NCI-H1105 treated with DMSO at 0.1 percent for 48 hours (cell line): ENCODE measurements at places on chromosomes 3 and 15.
A peak's percentile ranks its signal among the peaks of the same experiment; 100 is the strongest.

GRCh38 chr3:69458803-69459365 is 73.0 kb upstream of the FRMD4B start:
- DNase-seq = no peak

DNA sequence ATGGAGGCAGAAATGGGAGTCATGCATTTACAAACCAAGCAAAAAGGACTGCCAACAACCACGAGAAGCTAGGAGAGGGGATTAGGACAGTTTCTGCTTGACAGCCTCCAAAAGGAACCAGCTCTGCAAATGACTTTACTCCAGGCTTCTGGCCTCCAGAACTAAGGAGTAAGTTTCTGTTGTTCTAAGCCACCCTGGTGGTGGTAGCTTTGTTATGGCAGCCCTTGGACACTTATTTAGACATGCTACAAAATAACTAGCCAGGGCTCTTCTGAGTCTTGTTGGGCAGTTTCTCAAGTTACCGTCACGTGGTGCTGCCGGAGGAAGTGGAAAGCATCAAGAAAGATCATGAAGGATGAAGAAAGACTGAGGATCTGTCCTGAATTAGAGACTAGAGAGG is 386.5 kb downstream of the LRTM1 start:
- no peak for DNase-seq

GRCh38 chr3:45665101-45665572 is 24.1 kb upstream of the SACM1L start:
- peak; percentile 67 for DNase-seq

DNA sequence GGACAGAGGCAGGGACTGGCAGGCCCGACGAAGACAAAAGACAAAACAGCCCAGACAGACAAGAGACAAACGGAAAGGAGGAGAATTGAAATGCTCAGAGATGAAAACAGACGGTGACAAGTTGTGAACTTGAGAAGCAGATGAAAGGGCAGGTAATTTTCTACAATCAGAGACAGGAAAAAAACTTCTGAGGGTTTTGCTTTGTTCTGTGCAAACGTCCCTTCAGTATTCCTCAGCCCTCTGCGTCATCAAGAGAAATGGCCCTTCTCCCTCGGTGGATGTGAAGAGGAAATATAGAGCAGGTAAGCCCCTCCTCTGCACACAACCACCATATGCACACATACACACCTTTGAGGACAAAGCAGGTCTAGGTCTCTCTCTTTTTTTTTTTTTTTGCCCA is 206.6 kb downstream of the UACA start:
- no peak for DNase-seq

DNA sequence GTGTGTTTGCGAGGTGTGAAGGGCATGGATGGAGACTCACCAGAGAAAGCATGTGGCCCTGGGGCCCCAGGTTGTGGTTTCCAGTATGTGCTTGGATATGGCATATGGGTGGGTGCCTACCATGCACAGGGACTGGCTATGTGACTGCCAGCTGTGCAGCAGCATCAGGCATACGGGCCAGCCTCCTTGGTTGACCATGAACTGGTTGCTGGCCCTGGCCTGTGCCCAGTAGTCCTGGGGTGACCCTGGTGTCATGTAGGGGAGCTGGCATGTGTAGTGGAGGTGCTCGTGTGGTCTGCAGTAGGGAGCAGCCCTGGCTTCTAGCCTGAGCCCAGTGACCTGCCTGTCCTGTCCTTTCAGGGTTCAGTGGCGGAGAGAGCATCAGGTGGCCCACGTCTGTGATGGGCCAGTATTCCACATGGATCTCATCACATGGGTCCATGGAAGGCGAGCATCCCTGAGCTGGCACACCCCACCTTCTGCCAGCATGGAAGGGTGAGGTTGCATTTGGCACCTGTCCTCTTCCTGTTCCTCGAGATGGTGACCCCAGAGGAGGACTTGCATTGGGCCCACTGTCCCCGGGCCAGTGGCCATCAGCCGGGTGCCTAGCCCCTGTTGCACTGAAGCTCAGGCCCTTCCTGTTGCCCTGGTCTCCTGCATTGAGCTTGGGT is 228.9 kb downstream of the SNRPN start:
- DNase-seq = no peak

DNA sequence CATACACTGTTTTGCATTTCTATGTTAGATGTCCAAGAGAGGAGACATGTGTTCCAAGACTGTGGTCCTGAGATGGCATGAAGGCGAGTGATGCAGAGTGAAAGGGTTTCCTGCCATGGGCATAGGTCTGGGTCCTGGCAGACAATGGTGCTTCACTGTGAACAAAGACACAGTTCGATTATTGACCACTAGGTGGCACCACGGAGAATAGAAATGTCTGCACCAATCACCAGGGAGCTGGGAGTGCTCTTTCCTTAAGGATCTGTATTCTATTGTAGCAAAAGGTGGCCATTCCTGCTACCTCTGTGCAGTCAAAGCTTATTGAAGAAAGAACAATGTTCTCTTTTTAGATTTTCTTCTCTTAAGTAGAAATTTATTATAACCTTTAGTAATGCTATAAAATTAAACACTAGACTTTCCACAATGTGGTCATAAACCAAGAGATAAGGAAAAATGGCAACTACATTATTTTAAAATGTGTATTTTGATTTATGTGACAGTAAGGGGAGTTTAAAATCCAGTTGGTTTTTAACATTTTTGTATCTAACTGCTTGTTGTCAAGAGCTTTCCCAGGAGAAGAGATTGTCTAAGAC is 88.7 kb downstream of the GABRG3 start:
- peak; percentile 13 for DNase-seq

GRCh38 chr3:101138817-101139216 is 145.6 kb upstream of the ABI3BP start:
- DNase-seq = no peak

DNA sequence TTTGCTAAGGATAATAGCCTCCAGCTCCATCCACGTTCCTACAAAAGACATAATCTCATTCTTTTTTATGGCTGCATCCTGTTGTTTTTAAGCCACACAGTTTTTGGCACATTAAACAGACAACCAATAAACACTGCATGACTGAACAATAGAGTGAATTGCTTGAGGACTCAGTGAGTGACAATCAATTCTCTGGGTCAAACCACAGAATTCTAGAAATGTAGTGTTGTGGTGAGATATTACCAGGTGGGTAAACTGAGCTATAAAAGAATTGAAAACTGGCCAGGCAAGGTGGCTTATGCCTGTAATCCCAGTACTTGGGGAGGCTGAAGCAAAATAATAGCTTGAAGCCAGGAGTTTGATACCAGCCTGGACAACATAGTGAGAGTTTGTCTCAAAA is 154.7 kb upstream of the CADPS start:
- no peak for DNase-seq

- no peak for DNase-seq
Measured at GRCh38 chr3:195900436-195901355, 7.7 kb downstream of the TNK2 start.

GRCh38 chr3:63863150-63864007 is at the start of the genes ATXN7 and THOC7:
TSS of gene ATXN7 (plus strand) at chr3:63863867. CDS start at chr3:63912599, 48,732 bp downstream.
TSS of gene THOC7 (minus strand) at chr3:63863805. CDS start at chr3:63863790, 15 bp downstream.
- DNase-seq = peak; percentile 9

- no peak for DNase-seq
Measured at GRCh38 chr3:22361521-22361920, 610.5 kb upstream of the ZNF385D start.

DNA sequence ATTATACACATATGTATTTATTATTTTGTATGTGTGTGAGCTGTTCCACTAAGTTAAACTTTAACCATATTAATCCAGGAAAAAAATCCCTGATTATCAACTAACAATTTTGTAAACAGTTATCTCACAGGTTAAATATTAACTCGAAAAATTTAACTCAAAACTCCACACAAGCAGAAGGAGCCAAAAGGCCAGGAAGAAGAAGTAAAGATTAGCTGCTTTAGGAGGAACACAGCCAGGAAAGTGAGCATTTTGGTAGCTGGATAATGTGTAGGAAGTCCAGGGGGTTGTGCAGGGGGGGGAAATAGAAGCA is 425.0 kb downstream of the TIGIT start:
- no peak for DNase-seq

DNA sequence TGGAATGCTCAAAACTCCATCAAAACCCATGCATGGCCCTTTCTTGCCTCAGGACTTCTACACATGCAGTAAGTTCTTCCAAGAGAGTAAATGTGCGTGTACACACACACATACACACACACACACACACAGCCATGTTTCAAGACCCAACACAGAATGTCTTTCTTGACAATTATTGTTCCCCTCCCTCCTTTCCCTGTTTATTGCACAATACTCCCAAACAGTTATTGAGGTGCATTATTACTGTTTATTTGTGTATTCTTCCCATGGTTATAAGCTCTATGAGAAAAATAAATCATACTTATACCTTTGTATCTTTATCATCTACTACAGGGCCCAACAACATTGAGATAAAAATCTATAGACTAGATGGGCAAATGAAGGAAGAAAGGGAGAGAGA is 523.8 kb upstream of the NAALADL2 start:
- no peak for DNase-seq

DNA sequence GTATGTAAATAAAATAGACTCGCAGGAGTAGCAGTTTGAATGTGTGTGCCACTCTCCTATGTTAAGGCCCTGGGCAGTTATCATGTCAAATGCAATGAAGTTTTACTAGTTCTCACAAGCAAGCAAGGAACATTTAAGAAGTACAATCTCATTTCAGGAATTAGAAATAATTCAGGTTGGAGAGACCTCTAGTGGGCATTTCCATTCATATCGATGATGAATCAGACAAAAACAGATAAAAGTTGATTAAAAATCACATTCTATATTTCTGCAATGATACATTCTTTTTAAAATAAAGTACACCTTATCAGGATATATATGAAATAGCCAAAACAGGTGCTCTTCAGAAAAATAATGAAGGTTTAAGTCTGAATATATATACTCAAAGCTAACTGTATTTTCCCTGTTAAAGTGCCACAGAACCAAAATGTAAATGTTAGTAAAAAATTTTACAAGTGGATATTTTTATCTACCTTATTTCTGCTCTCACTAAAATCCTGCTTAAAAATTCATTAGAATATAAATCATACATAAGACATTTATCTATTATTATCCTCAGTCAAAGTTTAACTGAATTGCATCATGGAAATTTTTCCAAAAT is 492.4 kb upstream of the FRG2C start:
- DNase-seq = peak; percentile 45

- DNase-seq = no peak
Measured at GRCh38 chr3:37509069-37509468, 334.7 kb upstream of the LRRFIP2 start.

DNA sequence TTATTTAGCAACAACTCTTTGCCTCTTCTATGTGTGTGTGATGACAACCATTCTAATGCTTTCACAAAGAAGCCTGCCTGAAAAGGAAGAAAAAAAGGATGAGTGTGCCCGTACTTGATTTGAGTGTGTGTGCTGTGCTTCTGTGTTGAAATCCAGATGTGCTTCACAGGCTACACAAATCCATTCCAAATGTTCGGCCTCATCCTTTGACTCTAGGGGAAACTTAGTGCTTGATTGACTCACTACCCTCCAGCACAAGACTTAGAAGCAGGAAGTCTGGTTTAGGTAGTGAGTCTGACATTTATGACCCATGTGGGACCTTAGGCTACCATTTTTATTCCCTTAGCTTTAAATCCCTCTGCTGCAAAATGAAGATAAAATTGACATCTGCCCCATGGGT is 108.8 kb upstream of the PLAAT1 start:
- no peak for DNase-seq

GRCh38 chr3:190366133-190366532 is 21.8 kb upstream of the CLDN16 start:
- DNase-seq = no peak

DNA sequence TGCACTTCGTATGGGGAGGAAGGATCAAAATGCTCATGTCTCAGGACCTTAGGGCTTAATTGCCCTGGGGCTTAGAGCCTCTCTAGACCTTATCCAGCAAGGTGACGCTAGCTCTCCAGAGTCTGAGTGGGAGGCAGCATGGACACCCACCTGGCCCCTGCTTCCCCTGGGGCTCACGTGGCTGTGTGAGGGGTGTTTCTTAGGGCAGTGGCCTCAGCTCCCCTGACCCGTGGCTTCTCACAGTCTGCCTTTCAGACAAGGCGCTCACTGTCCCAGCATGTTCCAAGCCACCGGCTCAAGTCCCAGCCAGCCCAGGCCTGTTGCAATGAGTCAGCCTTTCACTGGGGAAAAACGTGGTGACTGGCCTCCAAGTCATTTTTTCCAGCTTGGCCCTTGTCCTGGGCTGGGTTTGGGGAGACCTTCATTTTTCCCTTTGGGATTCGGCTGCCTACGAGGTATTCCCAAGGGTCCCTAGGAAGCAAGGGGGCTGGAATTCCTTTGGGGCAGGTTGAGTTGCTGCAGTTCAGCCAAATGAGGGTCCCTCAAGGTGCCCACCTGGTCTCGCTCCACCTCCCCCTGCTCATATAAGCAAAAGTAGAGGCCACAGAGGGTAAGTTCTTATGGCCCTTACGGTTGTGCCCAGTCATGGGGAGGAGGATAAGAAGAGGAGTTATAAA is 15.7 kb downstream of the BHLHE40 start:
- DNase-seq = no peak

- DNase-seq = no peak
Measured at GRCh38 chr15:39998511-39999077, 40.4 kb downstream of the SRP14 start.

DNA sequence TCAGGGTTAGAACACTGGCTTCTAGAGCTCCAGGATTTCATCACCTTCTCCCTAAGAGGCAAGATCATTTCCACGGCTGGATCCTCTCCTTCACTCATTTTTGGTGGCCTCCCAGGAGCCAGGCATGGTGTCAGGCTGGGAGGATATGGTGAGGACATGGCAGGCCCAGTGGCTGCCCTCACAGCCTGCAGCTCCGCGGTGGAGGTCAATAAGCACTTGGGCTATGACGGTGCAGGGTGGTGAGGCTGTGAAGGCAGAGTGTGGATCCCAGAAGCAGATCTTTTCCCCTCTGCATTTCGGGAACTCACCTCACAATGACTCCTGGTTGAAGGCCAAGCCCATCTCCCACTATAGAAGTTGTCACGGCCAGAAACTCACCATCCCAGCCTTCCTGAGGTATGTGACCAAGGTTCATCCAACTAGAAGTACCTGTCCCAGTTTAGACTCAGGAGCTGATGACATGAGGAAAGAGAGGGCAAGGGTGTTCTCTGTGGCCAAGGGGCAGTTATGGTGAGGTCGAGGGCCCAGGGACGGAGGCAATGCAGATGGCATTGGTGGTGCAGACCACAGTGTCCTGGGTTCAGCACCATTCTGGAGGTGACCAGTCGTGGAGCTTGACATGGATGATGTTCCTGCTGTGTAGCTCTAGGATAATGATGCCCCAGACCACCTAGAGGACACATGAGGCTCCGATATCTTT is 100.1 kb upstream of the SMAD3 start:
- no peak for DNase-seq

DNA sequence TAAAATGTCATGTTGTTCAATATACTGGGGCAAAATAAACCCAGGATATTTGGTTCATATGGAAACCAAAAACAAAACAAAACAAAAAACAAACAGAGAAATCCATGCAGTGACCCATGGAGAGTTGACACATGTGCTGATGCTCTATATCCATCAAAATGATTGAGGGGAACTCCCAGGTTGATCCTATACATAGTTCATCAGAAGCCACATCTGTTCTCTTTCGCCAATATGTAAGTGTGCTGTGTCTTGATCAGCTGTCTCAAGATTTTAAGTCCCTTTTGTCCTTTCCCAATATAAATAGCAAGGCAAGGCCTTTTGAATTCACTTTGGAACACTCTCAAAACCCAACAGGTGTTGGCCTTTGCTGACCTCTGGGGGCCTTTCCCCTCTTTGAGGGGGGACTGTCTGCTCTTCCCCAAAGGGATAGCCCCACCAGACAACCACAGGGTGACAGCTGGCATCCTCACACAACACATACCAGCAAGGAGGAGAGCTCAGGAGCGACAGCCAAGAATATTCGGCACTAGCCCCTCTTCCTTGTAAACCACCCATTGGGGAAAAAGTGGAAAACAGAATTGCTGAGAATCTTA is 209.4 kb upstream of the CD96 start:
- DNase-seq = no peak
